Endodermal cell (in vitro differentiated cells): ENCODE measurements at places on chromosomes 16 and 17. TPM values are rescaled to one million over a fixed set of nuclear protein-coding genes. Genes with fewer than 3 reads are reported as not detected.
A peak's percentile ranks its signal among the peaks of the same experiment; 100 is the strongest.

- DNase-seq, result no peak
Measured at GRCh38 chr16:57725976-57726375, 9.6 kb upstream of the KATNB1 start.

- DNase-seq, result no peak
Measured at GRCh38 chr17:31296142-31296541, 897 bp downstream of the OMG start.

DNA sequence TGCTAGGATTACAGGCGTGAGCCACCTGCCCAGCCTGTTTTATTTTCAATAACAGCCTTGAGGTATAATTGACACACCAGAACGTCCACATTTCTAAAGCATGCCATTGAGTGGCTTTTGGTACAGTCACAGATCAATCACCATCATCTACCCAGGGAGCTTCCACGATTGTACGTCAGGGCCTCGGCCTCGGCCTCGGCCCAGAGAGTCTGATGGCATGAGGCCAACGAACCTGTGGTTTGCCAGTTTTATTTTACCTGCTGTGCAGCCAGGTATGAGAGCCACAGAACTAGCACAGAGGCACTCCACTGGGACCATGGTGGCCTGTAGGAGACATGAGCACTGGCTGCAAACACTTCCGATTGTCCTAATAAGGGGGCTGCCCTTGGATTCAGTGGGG lies 8.3 kb downstream of the UBALD1 start:
- no peak for DNase-seq

The LRRC37A2 gene
- total RNA-seq, result 12.0 and 15.0 TPM in 2 replicates

The ST6GALNAC2 gene
- 16.2 to 26.9 TPM (median 23.8 TPM) in 3 replicates for total RNA-seq

The ARL5C gene
- not detected in 3 replicates for total RNA-seq

- DNase-seq, result peak; percentile 61
Measured at GRCh38 chr17:42087736-42088705, 10.3 kb downstream of the ZNF385C start.

DNA sequence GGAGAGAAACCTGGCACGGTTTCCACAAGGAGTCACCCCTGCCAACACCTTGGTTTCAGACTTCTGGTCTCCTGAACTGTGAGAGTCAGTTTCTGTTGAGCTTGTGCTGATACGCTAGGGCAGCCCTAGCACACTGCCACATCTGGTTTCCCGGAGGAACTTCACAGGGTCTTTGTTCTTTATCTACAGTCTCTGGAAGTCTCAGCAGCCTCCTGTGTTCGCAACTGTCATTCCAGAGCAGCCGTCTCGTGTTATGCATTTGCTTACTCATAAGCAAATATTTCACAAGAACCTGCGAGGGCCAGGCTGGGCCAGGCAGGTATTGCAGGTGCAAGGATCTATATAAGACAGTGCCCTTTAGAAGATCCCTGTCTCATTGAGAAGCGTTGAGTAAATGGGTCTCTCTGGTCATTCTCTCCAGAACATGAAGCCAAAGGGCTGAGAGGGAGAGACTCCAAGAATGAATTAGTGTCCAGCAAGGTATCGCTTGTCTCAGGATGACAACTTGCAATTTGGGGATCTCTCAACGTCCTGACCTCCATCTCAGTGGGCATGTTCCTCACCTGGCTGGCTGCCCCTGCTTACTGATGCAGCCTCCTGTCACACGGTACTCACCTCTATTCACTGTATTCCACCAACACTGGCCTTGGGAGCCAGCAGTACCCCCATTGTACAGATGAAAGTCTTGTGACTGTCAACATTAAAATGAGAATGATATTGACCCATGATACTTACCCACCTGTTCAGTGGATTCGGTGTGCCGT lies 141.2 kb downstream of the WWOX start:
- peak; percentile 73 for DNase-seq

- peak; percentile 57 for DNase-seq
Measured at GRCh38 chr17:51422634-51423033, 162.3 kb downstream of the UTP18 start.

- no peak for DNase-seq
Measured at GRCh38 chr17:64259922-64260321, 3.1 kb downstream of the TEX2 start.

GRCh38 chr16:88200896-88201185 lies 181.9 kb upstream of the ZNF469 start:
- no peak for DNase-seq

- no peak for DNase-seq
Measured at GRCh38 chr17:68346448-68346847, 55.2 kb downstream of the ARSG start.

DNA sequence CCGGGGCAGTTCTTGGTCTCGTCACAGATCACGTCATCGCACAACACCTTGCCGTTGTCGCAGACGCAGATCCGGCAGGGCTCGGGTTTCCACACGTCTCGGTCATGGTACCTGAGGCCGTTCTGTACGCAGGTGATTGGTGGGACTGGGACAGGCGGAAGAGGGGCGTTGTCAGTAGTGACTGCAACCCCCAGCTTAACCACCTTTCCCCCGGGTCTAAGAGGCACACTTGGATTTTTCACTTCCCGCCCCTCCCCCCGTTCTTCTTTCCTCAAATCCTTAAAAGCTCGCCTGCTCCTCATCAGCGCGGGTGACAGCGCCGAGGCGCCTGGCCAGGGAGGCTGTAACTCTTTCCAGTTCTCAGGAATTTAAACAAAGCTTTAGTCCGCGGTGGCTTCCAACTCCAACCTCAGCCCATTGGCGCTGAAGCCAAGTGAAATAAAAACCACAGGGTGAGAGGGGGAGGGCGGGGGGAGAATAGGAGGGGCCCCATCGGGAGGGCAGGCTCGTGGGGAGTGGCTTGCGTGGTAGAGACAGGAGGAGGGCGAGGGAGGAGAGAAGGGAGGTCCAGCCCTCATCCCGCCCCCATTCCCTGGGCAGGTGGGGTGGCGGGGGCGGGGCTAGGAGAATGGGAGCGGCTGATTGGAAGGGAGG lies 1.5 kb downstream of the COL1A1 start:
- DNase-seq, result peak; percentile 98

GRCh38 chr17:34639706-34640425 lies 60.5 kb downstream of the TMEM132E start:
- DNase-seq, result no peak

DNA sequence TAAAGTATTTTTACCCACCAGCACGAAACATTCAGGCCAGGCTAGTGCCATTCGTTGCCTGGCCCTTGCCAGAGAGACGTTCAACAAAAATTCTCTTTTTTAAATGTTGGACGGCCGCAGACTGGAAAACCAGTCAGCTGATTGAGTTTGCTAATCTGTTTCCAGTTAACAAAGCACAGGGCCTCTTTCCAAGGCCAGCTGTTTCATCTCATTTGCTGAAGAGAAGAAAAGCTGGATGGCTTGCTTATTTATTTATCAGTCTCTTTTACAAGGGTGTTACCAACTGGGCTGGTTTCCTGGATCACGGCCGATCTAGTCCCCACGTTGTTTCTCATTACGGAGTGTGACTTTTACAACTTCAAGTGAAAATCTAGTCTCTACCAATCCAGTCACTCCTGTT lies 418.7 kb upstream of the DYNLRB2 start:
- no peak for DNase-seq

DNA sequence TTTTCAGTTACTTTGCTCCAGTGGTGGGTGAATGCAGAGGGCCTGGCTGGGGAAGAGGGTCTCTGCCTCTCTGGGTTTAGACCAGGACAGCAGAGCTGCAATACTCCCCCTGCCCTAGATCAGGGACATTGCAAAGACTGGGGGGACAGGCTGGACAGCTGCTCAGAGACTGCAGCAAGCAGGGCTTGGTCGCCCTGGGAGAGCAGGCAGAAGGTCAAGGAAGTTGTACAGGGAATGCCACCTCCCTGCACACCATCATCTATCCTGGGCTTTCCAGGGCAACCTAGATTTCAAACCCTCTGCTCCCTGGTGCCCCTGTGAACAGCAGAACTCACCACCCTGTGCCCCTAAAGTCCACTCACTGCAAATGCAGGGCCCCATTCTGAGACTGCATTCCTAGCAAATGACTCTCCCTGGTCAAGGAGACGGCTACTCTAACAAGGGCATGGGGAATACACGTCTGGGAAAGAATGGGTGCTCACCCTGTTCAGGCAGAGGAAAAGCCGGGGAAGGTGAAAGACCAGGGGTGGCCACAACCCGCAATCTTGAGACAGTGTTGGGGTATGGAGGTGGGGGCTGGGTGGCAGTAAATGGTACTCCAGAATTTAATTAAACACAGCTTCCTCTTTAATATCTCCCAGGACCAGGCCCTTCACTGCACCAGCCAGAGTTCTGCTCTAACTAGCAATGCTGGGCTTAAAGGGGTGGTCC lies 1.0 kb downstream of the KIFC3 start:
- DNase-seq, result peak; percentile 79

DNA sequence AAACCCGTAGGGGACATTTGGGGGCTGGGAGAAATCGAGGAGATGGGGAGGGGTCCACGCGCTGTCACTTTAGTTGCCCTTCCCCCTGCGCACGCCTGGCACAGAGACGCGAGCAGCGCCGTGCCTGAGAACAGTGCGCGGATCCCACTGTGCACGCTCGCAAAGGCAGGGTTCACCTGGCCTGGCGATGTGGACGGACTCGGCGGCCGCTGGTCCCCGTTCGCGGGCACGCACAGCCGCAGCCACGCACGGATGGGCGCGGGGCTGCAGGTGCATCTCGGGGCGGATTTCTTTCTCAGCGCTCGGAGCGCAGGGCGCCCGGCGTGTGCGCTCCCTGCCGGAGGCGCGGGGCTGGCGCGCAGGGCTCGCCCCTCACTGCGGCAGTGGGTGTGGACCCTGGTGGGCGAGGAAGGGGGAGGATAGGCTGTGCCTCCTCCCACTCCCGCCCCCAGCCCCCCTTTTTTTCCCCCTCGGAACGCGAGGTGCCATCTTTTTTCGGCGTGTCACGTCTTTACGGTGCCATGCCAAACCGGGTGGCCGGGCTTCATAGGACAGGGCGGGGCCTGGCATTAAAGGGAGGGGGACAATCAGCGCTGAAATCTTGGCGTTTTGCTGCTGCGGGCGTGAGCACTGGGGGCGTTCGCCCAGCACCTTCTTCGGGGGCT lies 1.1 kb downstream of the MAPT start:
- peak; percentile 76 for DNase-seq

DNA sequence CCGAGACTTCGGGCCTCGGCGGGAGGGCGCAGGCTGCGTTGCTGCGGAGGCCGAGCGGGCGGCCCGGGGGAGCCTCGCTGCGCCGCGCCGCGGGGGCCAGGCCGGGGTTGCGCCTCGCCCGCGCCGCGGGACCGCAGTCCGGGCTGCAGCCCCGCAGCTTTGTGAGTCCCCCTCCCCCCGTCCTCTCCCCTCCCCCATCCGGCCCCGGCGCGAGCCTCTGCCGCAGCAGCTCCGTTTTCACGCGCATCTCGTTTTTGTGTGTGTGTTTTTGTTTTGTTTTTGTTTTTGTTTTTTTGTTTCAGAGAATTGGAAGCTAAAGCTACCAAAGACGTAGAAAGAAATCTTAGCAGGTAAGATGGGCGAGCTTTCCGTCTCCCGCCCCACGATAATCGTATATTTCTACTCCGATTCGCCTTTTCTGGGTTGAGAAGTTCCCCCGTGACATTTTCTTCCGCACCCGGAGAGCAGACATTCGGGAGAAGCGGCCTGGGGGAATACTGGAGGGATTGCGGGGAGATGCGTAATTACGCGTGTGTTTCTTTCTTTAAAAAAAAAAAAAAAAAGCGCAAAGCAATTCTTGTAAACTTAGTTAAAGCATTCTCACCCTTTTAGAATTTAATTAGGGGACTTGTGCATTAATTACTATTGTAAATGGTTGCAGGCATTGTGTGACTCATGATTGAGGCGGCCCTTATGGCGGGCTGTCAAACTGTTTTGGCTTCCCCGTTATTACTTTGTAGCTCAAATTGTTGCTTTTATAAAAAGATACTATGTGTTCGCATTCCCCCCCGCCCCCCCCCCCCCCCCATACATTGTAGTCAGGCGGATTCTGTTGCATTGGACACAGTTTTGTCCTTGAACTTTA lies 732 bp downstream of the TNRC6A start:
- peak; percentile 75 for DNase-seq

The E4F1 gene
- 15.7 to 26.7 TPM (median 24.5 TPM) in 3 replicates for total RNA-seq

DNA sequence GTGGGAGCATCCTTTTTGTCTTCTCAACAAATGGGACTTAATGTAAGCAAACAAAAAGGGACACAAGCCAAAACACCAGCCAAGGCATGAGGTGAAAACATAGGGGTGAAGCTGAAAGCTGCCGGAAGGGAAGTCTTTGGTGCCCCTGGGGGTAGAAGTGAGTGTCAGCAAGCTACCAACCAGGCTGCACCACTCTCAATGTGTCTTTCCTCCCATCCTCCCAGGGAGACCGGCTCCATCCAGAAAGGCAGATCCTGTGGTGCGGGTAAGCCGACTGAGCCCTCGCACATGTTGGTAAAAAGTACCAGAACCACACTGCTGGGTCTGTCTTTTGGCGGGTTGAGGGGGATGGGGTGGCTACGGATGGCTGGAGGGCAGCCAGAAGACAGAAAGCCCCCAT lies 52.0 kb upstream of the SREBF1 start:
- DNase-seq, result peak; percentile 84
